ENCODE measurements at places on chromosomes 12 and 14.

- peak; percentile 31 for DNase-seq
These were observed 74.7 kb downstream of the PRORP start for GRCh38 chr14:35197015-35197414.

- no peak for DNase-seq
These were observed 780.9 kb downstream of the RPS29 start for GRCh38 chr14:48805315-48805714.

DNA sequence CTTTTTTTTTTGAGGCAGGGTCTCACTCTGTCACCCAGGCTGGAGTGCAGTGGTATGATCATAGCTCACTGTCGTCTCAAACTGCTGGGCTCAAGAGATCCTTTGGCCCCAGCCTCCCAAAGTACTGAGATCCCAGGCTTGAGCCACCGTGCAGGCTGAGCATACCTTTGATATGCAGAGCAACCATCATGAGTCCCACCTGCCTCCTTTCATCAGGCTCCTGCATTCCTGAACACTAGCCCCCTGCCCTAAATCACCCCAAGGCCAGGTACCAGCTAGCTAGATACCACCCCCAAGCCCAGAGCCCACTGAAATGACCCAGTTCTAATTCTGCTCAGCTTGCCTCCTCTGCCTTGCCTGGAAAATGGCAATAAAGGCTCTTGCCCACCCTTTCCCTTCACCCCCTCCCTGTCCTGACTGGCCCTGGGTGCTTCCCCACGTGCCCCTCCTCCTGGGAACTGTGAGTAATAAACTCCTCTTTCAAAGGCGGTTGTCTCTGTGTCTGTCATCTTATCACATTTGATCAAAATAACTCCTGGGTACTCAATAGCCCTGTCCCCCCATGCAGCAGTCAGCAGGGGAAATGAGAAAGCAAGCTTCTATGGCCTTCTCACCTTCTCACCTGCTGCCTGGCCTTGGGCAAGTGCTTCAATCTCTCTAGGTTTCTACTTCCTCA is 6.4 kb upstream of the BRF1 start:
- DNase-seq = no peak

GRCh38 chr12:111753144-111753881 is 13.4 kb upstream of the ALDH2 start:
- peak; percentile 16 for DNase-seq

DNA sequence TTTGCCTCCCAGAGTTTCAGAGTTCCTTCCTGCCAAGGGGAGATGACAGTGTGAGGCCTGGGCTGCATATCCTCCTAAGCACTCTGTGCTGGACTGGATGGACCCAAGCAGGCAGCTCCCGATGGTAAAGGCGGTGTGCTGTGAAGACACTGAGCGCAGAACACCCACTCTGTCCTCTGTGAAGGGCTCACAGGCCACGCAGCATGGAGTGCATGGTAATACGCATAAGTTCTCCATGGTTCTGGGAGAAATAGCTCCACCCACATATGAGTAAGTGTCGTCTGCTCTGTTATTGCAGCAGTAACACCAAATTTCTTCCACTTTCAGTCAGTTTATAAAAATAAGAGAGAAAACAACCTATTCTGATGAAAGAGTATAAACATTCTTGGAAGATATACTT is 55.8 kb downstream of the TMEM30B start:
- DNase-seq = no peak
